DND-41 (cell line): ENCODE measurements at places on chromosomes 3 and 15.

- no peak for DNase-seq
Measured at GRCh38 chr15:32979710-32980109, 214.8 kb downstream of the FMN1 start.

DNA sequence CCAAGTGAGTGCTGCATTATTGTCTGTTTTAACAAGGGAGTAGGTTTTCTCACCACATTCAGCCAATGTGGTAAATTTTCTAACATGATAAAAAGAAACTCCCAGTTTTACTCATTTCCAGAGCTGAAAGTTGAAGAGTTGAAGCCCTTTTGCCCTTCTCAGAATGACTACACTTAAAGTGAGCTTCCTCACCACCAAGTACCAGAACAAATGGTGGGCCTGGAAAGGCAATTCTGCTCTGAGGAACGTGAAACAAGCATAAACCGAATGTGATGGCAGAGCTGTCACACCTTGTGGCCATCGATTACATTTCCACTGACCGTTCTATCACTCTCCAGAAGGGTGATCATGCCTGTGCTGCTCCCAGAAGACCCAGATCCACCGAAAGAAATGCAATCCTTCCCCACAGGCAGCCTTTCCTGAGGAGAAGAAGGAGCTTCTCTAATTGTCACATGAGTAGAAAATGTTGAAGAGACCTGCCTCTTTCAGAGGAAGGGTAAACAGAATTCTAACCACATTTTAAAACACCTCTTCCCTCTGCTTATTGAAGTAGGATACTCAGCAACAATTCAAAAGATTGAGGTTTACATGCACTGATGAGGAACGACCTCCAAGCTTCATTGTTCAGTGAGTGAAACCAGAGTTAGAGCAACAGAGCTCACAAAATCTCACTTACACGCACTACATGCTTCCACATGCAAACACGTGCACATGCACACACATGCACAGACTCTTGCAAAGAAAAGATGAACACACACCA lies 21.4 kb upstream of the CCR9 start:
- DNase-seq: peak; percentile 68

DNA sequence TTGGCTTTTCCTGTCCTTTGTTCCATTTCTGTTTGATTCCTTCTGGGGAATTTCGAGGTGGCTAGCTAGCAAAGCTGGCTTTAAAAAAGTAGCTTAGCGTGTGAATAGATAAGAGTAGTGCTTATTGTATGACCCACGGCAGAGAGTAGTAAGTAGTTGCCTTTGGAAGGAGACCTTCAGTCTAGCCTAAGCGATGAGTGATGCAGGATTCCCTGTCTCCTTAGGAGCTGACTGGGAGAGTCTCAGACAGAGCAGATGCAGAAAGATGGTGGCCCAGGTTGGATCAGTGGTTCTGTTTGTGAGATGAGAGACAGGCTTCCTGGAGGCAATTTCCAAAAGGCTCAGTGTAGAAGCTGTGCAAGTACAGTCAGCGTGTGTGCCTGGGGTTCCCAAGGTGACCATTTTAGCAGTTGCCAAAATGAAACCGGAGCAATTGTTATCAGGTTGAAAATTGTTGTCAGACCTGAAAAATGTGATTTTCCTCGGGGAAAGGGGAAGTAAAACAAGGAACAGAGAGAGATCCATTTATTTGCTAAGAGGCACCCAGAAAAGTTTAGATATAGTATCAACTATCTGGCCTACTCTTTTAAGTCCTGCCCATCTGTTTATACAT lies 681 bp upstream of the IL5RA start:
- no peak for DNase-seq

DNA sequence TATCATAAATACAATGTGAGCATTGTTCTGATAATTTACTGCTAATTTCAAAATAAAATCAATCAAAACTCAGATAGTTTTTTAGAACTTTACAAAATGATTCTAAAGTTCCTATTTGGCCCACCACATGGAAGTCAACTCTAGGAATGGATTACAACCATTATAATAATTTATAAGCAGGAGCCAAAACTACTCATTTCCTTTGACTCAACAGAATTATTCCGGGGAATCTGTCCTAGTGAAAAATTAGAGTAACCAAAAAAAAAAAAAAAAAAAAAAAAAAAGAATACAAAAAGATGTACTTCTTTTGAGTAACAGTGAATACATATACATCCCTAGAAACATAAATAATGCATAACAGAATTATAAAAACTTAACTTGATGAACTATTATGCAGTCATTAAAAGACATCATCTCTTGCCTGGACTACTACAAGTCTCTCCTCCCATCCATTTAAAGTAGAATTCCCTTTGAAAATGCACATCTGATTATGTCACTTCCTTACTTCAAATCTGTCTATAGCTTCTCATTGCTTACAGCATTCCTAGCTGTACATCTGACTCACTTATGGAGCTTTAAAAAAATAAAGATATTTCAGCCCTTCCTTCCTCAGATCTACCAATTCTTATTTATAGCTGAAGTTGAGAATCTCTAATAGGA lies 43.4 kb downstream of the HDGFL3 start:
- no peak for DNase-seq

DNA sequence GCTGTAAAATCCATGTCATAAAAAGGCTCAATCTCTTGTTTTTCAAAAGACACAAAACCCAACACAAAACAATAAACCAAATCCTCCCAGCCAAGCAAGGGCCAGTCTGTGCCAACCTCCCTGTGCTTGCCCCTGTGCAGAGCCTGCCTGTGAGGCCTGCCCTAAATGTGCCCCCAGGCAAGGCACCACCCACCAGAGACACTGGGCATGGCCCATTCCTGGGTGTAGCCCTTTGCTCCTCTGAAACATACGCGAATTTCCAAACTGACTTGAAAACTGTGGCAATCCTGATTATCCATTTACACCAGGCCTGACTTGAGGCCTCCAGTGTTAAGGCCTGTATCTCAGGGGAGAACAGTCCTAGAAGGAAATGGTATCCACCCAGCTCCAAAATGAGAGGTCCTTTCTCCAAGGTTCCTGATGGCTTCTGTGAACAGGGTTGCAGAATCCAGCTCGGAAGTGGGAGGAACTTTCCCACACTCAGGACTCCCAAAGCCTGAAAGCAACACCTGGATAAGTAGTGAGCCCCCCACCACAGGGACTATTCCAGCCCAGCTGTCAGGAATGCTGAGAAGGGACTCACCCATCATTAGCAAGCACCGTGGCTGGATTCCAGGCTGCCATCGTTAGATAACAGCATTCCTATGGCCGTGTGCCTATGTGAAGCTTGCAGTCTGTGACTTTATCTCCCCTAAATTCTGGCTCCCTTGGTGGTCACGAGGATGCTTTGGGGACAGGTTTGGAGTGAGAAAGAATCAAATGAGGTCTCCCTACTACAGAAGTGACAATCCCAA lies 61.8 kb downstream of the CACNA2D2 start:
- no peak for DNase-seq

DNA sequence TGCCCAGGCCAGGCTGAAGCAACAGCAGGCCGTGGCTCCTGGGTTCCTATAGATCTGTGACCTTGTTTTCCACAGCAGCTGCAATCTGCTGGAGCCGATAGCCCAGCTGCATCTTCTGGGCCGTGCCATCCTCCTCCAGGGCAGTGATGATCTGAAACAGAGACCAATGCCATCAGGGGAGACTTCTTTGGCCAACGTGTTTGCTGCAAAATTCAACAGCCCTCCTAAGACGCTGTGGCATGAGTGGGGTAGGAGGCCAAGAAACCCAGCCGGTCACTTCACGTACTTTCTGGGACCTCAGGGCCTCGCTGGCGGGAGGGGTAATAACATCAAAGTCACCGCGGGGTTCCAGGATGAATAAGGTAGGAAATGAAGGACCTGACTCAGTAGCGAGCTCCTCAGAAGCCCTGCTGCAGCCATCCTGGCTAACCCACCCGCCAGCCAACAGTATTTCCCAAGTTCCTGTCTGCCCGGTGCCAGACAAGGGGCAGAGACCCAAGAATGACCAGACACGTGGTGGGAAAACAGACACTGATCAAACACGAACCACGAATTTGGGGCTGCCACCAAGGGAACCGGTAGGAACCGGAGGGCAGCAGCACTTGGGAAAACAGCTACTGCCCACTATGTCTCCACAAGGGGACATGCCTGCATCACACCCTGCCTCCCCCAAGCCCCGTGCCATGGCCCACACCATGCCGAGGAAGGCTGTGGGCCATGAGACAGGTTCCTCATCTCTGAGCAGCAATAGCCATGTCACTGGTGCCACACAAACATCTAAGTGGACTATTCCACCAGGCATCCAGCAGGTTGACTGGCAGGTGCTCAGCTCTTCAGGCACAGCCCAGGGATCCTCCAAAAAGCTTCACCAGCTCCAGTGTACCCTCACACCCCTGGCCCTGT lies 25.2 kb downstream of the PLXNB1 start:
- peak; percentile 0 for DNase-seq

DNA sequence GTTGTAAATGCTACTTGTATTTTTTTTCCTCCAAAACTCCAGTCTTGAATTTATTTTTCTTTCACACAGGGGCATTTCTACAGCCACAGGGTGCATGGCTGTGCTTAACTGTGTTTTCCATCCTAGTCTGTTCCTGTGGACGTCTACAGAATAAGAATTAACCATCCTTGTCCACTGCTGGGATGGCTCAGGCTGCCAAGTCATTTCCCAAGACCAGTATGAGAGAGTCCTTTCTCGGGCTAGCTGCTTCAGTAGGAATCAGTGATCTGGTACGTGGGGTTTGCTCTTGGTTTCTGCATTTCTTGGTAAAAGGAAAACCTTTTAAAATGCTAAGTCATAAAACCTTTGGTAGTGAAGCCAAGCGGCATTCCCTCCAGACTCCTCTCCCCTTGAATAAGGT lies 29.8 kb downstream of the CHDH start:
- DNase-seq: no peak

DNA sequence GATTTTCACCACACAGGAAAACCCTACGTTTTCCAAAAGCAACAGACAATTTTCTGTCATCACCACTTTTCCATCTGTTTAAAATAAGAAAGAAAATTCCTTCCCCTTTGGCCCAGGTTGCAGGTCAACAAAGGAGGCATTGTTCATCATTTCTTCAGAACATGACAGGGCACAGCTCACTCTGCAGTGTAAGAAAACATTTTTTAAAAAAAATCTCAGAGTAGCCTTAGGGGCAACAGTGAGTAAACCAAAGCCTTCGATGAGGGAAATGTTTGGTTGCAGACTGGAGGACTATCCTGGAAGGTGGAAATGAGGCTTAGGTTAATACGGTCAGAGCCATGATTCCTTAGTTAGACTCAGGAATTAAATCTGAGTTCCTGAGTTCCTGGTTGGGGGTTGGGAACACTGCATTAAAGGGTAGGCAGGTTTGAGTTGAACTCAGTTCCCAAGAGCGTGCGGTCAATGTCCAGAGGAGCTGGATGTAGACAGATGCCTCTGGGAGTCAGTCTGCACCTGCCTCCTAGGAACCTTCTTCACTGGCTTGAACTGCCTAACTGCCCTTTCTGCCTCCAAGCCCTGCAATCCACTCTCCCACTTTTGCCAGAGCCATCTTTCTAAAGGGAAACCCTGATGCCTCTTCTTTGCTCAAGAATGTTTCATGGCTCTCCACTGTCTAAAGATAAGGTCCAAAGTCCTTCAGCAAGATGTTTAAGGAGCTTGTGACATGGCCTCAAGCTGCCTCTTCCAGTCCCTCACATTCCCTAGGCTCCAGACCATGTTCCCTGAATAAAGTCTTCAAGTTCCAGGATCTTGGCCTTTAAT lies 3.3 kb upstream of the HES1 start:
- no peak for DNase-seq

DNA sequence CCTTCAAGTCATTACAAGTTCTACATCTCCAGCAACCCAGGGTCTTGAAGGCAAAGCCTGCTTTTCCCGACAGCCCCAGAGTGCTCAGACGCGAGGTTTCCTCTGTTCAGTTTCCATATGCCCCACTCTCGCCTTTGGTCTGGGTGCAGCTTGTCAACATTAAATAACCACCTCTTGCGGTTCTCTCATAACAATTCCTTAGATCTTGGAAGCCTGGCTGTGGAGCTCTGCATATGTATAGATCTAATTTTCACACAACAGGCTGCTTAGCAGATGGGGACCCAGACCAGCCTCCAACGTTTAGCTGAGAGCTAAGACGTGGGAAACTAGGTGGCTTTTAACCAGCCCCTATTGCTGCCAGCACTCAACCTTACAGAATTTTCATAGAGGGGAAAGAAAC lies 295.5 kb downstream of the RPLP1 start:
- no peak for DNase-seq
